Liver (tissue), 10 donors: ENCODE measurements at places on chromosomes 1 and 21. TPM values are rescaled to one million over a fixed set of nuclear protein-coding genes. Genes with fewer than 3 reads are reported as not detected.

- DNase-seq = no peak
Measured at GRCh38 chr1:110007046-110007830, 22.7 kb downstream of the AHCYL1 start.

DNA sequence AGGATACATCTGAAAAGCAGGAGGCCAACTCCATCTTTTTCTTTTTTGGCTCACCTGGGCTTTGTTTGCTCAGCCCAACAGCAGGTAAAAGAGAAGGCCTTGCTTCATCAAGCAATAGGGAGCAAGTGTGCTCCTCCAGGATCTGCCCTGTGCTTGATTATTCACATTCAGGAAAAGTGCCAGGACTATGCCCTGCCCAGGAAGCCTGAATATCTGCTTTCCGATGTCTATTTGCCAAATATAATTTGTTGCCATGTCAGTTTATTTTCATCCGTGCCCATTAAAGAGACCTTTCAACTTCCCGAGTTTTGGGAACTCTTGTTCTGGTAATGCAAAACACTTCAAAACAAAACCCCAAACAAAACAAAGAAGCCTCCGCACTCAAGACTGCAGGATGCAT, 185.3 kb downstream of the CDC7 start:
- no peak for DNase-seq

GRCh38 chr1:41740630-41741239, 178.0 kb downstream of the HIVEP3 start:
- DNase-seq = no peak

DNA sequence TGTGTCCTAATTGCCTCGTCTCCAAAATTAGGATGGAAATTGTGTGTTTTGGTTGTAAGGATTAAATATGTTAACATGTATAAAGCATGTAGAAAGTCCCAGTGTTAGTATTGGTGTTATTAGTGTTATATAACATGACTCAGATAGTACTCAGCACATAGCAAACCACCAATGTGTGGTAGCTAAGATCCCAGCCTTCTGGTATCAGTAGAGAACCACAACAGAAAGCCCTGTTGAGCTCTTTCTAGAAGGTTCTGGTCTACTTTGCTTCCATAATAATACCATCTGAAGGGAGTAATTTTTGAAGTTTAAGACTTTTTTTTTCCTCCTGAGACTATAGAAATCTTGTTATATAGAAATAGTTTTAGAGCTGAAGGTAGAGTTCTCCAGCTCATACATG, 259.3 kb upstream of the SGIP1 start:
- no peak for DNase-seq

The UBE2U gene
- not detected for total RNA-seq
